Stimulated activated CD8-positive, alpha-beta memory T cell treated with anti-CD3 and anti-CD28 coated beads, Interleukin-2, amount 100 ng/mL, for 1 hour (primary cell): ENCODE measurements at places on chromosomes 2 and 18.

DNA sequence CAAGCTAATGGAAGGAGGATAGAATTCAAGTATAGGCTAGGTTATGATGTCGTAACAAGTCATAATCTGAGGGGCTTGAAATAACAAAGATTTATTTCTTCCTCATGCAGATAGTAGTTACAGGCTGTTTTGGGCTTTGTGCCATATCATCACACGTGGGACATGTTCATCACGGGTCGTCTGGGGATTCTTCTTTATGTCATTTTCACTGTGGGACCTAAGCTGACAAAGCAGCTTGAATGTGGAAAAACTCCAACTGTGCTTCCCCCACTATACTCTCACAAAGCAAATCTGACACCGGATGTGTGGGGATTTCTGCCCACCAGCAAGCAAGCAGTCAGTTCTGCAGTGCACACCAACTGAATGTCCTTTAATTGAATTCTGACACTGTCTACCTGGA, 124.8 kb downstream of the LTBP1 start:
- no peak for DNase-seq

- DNase-seq: no peak
These were observed 72.0 kb downstream of the POLE4 start for GRCh38 chr2:75030218-75031009.

GRCh38 chr2:170245312-170245711, 67.4 kb downstream of the MYO3B start:
- no peak for DNase-seq

- no peak for DNase-seq
These were observed 73.9 kb upstream of the TWSG1 start for GRCh38 chr18:9260388-9261380.

- no peak for DNase-seq
These were observed 1.4 kb downstream of the DNMT3A start for GRCh38 chr2:25340181-25340921.

GRCh38 chr2:41871080-41871479, 176.7 kb upstream of the PKDCC start:
- no peak for DNase-seq

DNA sequence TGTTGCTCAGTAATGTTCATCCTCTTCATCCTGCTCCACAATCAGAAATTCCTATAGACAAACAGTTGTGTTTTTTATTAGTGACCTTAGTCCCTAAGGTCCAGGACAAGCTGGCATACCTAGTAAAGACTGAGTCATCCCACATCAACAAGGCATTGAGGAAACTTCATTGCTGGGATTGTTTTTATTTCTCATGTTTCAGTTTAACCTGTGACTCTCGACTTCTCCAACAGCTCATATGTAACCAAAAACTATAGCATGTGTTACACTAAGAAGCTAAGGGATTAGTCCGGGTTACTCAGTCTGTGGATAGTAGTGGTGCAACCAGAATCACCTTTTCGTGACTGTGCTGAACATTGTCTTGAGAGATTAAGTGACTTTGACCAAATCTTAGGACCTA, 292.1 kb downstream of the RDH14 start:
- no peak for DNase-seq

GRCh38 chr2:184114439-184114838, 483.9 kb upstream of the ZNF804A start:
- no peak for DNase-seq

DNA sequence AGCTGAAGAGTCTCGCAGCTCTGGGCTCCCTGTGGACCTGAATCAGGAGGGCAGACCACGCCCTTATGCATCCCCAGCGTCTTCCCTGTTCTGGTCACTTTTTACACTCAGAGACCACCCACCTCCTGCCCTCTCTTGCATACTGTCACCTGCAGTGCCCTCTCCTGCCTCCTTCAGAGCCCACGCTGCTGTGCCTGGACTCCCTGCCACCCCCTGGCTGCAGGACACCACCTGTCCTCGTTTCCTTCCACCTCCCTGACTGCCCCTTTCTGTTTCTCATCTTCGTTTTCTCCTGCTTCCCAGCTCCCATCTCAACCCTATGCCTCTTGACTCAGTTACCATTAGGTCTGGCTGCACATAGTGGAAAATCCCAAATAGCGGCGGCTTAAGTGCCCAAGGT, 9.2 kb upstream of the INHBB start:
- DNase-seq: no peak

GRCh38 chr2:20227894-20228505, 3.1 kb upstream of the SDC1 start:
- DNase-seq: no peak

GRCh38 chr2:54597153-54597848, 126.2 kb upstream of the EML6 start:
- no peak for DNase-seq

DNA sequence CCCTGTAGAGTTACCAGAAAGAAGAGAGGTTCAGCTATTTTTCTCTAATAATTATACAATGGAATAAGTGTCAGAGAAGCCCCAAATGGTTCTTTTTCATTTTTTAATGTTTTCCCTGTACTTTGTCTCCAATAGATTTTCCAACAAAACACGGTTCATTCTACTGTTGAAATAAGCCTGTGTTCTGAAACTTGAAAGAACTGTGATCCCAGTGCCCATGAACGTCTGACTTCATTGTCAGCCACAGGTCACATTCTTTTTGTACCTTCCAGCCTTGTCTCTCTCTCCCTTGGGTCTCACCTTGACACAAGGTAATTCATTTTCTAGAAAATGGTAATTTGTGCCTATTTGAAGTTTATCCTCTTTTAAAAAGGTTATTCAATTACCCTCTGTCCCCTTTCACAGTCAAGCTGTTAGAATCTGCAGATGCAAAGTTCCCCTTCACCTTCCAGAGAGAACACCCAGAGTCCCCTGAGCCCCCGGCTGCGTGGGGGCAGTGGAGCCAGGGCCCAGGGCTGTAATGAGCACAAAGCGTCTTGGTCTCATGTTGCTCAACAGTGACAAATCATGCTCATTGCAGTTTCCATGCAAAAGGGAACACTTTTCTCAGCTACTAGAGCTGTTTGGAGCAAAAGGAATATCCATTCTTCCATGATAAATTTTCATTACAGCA, 115.2 kb downstream of the SPHKAP start:
- no peak for DNase-seq

DNA sequence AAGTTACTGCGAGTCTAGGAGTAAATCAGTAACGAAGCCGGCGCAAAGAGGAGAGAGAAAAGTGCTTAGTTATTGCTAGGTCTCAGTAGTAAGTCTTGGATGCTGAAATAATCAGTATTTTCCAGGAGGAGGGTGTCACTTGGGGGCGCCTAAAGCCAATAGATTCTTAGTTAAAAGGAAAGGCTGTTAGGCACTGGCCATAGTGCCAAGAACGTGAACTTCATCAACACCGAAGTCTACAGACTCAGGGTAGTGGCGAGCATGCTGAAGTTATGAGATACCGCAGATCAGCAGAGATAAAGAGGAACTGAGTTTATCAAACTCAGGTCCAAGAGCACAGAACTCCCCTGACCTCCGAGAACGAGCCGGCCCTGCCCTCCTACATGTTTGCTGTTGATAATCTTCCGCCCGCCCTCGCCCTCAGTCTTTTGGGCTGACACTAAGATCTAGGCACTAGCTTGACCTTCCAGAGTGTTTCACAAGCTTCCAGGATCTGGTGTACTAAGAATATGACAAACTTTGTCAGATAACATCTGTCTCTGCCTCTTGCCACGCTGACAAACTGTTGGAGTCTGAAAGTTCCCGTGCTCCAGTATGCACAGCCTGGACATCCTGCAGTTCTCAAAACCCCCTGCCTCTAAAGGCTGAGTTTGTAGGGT, 49.2 kb downstream of the CYB5A start:
- DNase-seq: no peak

- no peak for DNase-seq
These were observed 17.8 kb downstream of the OTOF start for GRCh38 chr2:26459991-26460612.
